Fibroblast of the aortic adventitia (primary cell): ENCODE measurements at places on chromosomes 11 and 22. TPM values are rescaled to one million over a fixed set of nuclear protein-coding genes. Genes with fewer than 3 reads are reported as not detected.

DNA sequence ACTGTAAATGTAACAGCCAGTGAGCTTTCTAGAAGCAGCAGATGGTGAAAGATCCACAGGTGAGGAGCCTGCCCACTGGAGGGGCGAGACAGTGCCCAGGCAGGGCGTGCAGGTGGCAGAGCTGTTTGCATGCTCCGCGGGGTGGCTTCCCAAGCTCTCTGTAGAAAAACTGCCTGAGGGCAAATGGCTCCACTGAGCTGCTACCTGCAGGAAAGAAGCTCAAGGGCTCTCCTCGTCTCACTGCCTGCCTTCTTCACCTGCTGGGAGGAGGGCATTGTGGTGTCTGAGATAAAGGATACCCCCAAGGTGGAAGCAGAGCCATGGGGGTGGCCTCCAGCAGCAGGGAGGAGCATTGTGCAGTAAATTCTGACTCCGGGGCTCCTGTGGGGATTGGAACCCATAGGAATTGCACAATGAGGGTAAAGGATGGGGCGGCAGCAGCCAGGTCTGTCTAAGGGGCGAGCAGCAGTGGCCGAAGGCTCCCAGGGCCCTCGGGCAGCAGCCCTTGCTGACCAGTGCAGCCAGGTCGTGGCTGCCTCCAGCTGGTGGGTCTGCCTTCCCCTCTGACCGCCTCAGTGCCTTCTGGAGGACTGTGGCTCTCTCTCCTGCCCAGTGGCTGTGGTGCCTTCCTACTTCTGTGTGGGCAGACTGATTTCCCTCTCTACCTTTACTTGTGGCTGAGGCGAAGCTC is 28.0 kb upstream of the CABP7 start:
- no peak for DNase-seq

DNA sequence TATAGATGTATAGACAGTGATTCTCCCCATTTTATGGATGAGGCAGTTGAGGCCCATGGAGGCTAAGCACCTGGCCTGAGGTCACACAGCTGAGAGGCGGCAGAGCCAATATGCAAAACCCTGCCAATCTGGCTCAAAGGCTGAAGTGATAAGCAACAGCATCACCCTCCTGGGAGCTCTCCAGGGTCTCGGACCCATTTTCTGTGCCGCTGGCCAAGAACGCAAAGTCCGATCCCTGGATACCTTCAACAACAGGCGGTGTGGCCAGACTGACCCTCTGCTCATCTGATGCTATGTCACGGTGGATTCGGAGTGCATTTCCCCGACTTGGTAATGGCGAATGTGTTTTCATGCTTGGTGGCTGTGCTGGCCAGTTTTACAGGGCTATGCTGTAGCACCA is 595.0 kb downstream of the TBC1D22A start:
- DNase-seq: no peak

EXPH5 gene
- total RNA-seq: 0.72 and 1.1 TPM in 2 replicates

DNA sequence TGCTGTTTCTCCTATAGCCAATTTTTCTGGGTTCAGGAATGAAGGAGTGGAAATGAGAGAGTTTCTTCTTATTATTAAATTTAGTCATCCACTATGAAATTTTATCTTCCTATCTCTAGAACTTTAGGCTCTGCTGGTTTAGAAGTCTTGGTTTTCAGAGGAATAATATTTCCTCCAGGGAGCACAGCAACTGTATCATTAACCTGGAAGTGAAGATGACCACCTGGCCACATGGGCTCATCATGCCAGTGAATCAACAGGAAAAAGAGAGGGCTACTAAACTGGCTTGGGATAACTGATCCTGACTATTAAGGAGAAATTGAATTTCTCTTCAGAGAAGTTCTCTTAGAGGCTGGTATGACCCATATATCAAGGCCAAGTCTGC is 44.4 kb downstream of the ADM start:
- DNase-seq: no peak

GGT5 gene
- 4.4 and 27.8 TPM in 2 replicates for total RNA-seq

SLC22A6 gene
- total RNA-seq: not detected in 2 replicates

CERK gene
- total RNA-seq: 14.1 and 39.4 TPM in 2 replicates

EIF3D gene
- total RNA-seq: 302 and 336 TPM in 2 replicates

SCN3B gene
- not detected in 2 replicates for total RNA-seq

RAPSN gene
- 0.09 TPM in 1 of 2 replicates, not detected in the other for total RNA-seq

DNA sequence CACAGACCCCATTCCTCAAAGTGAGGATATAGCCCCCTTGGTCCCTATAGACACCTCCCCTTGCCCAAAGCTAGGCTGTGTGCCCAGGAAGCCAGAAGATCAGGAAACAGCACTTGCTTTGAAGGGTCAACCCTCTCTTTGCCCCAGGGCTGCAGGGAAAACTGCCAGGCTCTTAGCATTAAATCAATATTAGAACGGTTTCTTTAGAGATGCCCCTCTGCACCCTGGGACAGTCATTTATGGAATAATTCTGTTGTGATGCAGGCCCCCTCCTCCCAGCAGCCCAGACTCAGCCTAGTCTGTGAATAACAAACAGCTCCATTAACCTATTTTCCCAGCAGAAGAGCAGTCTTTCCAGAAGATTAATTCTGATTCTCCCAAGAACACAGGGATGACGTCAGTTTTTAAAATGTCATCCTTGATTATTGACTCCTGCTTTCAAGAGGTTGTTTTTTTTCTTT is 11.6 kb upstream of the CAPN5 start:
- no peak for DNase-seq

- no peak for DNase-seq
Measured at GRCh38 chr11:107301878-107302277, 155.7 kb downstream of the CWF19L2 start.

GRCh38 chr11:134785660-134786284 is 373.7 kb upstream of the B3GAT1 start:
- DNase-seq: no peak

GRCh38 chr22:37817705-37818408 is 5.3 kb upstream of the GALR3 start:
- DNase-seq: peak; percentile 73

DNA sequence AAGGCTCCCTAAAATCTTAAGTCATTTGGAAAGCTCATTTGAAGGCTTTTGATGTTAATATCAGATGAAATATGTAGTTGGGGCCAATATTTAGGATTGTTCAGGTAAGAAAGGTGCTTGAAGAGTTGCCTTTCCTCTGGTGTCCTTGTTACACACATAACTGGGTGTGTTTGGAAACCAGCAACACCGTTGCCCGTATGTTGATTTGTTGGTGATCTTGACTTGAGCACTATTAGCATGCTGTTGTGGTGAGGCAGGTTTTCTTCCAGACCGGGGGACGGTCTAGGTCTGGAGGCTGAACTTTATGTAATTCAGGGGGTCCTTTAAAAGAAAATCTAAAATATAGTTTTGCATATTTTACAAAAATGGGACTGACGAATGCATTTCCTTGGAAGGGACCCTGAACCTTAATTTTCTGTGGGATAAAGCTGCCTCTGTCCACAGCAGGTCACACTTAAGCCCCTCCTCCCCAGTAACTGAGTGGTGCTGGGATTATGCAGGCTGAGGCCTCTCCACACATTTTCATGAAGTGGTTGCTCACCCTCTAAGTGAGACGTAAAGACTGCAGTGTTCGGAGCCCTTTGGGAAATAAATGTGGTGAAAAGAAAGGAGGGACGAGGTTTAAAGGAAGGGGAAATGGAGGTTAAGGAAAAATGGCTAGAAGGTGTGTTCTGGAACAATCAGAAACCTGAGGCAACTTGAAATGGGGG is 1.8 kb downstream of the YWHAH start:
- DNase-seq: no peak

DNA sequence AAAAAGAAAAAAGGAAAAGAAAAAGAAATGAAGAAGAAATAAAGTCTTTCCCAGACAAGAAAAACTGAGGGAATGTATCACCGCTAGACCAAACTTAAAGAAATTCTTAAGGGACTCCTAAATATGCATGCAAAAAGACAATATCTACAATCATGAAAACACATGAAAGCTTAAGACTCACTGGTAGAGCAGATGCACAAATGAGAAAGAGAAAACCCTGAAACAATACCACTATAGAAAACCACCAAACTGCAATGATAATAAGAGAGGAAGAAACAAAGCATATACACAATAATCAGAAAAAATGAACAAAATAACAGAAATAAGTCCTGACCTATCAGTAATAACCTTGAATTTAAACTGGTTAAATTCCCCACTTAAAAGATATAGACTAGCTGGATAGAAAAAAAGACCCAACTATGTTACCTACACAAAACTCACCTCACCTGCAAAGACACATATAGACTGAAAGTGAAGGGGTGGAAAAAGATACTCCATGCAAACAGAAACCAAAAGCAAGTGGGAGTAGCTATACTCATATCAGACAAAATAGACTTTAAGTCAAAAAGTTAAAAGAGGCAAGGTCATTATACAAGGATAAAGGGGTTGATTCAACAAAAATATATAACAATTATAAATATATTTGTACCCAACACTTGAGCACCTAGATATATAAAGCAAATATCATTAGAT is 61.3 kb upstream of the NARS2 start:
- no peak for DNase-seq

SYT7 gene
- 7.0 and 112 TPM in 2 replicates for total RNA-seq

DNA sequence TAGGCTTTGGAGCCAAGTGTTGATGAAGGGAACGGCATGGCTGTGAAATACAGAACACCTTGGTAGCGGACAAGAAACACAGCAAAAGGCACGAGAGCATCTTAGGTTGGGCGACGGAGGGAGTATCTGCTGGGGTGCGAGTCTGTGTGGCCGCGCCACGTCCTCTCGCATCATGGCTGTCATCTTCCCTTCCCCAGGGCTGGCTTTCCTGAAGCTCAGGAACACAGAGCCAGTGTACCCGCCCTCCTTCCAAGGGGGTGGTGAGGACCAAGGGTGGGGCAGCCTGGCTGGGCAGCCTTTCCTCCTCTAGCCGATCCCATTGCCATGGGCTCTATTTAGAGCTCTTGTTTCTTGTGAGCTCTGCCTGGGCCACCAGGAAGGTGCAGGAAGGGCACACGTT is 154.4 kb downstream of the FEZ1 start:
- no peak for DNase-seq

NLRP10 gene
- 1.7 and 6.8 TPM in 2 replicates for total RNA-seq

DNA sequence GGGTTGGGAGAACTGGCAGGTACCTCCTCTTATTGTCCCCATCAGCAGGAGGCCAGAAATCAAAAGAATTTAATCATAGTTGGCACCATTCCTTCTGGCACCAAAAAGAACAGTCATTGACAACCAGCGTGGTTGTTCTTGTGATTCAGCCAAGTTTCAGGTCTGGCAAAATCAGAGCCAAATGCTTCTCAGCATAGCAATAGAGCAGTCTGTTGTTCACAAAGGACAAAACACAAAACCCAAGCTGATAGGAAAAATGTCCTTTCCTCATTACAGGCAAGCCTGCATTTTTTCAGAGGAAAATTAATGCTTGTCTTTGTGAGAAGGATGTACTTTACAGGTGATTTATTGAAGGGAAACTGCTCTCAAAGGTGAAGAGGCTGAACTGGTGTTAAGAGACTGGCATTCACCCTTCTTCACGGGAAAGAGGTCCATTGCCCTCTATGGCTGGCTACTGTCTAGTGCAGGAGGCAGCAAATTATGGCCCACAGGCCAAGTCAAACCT is 241.8 kb upstream of the ARHGAP42 start:
- DNase-seq: peak; percentile 2

DNA sequence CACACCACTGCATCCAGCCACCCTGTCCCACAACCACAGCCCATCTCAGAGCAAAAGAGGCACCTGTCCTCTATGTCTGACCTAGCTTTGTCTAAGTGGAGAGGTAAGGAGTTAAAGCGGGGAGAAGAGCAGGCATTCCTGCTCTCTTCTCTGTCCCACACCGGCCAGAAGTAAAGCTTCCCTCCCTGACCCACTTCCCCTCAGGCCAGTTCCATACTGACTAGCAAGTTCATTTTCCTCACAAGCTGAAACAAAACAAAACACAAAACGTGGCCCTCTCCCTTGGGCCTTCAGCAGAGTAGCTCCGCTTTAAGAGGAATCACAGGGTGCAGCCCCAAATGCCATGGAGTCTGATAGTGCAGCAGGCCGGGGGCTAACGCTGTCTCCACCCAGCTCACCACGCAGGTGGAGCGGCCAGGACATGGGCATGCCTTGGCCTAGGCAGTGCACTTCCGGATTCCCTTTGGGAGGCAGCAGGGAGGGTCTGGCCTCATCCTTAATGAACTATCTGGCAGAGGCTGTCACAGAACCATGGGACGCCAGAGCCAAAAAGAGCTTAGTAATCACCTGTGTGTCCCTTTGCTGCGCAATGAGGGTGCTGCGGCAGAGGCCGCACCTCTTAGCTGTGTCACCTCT is 34.0 kb downstream of the FLI1 start:
- no peak for DNase-seq

DNA sequence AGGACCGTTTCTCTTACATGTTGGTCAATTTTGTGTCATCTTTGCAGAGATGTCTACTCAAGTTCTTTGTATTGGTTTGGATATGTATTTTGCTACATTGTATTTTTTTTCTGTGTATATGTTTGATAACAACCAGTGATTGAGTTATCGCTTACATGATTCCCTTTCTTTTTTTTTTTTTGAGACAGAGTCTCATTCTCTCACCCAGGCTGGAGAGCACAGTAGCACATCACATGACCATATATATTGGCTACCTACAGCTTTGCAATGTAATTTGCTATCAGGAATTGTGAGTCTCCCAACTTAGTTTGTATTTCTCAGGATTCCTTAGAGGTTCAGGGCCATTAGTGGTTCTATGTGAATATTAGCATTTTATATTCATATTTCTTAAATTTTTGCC is 59.5 kb downstream of the LRRC74B start:
- DNase-seq: no peak

GRCh38 chr11:113974741-113975470 is at the start of gene HTR3A:
Gene HTR3A, plus strand, starts transcription at chr11:113975108. Its CDS starts 218 bp downstream, at chr11:113975326.
- DNase-seq: peak; percentile 2

- DNase-seq: peak; percentile 83
Measured at GRCh38 chr22:40922484-40923303, 28.5 kb upstream of the RBX1 start.

TRIM49 gene
- not detected in 2 replicates for total RNA-seq

DNA sequence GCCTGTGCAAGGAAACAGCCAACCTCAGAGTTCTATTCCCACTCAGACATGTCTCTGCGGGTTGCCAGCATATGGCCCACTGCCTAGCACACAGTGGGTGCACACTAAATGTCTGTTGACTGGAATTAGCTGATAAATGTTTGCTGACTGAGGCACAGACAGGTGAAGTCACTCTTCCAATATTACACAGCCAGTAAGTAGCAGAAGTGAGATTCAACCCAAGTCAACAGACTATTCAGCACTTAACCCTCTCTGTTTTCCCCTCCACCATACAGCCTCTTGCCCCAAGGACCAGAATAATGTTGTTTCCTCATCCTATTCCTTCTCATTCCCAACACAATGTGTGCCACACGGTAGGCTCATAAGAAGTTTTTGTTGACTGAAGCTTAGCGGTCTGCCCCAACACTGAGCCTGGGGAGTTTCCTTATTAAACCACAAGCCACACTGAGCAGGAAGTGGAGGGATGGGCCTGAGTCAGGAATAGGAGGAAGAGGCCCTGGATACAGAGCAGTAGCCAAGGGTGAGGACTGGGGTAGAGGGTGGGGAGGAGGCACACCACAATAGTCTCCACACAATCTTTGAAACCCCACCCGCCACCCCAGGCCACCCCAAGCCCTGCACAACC is 15.7 kb upstream of the IL10RA start:
- no peak for DNase-seq

LRRC74B gene
- total RNA-seq: not detected in 2 replicates

GRCh38 chr22:46545086-46545792 is 7.8 kb upstream of the CELSR1 start:
- DNase-seq: peak; percentile 43

INPP5J gene
- total RNA-seq: under 0.01 and 0.41 TPM in 2 replicates

- peak; percentile 6 for DNase-seq
Measured at GRCh38 chr11:9092853-9093778, 1.7 kb upstream of the SCUBE2 start.

APOA1 gene
- total RNA-seq: 0.72 and 70.3 TPM in 2 replicates

CNTF gene
- 0.82 and 1.9 TPM in 2 replicates for total RNA-seq

C11orf97 gene
- total RNA-seq: not detected in 2 replicates

- DNase-seq: peak; percentile 81
Measured at GRCh38 chr11:67356864-67357561, 3.7 kb upstream of the POLD4 start.
